Cortex of kidney (tissue), 1 donor: ENCODE measurements at places on chromosomes 3 and 15.

GRCh38 chr3:37819591-37819990, 42.1 kb upstream of the CTDSPL start:
- DNase-seq = no peak

GRCh38 chr3:59654480-59655417, 604.9 kb upstream of the CFAP20DC start:
- no peak for DNase-seq

- DNase-seq = no peak
Observed at GRCh38 chr3:187006864-187007630, 76.7 kb downstream of the ST6GAL1 start.

- DNase-seq = no peak
Observed at GRCh38 chr3:177055605-177056571, 141.4 kb downstream of the TBL1XR1 start.

GRCh38 chr15:89021224-89021623, 67.0 kb upstream of the ABHD2 start:
- DNase-seq = no peak

- DNase-seq = no peak
Observed at GRCh38 chr15:69424748-69425413, 10.7 kb downstream of the KIF23 start.

- DNase-seq = no peak
Observed at GRCh38 chr3:129867506-129868124, 25.9 kb downstream of the TMCC1 start.

DNA sequence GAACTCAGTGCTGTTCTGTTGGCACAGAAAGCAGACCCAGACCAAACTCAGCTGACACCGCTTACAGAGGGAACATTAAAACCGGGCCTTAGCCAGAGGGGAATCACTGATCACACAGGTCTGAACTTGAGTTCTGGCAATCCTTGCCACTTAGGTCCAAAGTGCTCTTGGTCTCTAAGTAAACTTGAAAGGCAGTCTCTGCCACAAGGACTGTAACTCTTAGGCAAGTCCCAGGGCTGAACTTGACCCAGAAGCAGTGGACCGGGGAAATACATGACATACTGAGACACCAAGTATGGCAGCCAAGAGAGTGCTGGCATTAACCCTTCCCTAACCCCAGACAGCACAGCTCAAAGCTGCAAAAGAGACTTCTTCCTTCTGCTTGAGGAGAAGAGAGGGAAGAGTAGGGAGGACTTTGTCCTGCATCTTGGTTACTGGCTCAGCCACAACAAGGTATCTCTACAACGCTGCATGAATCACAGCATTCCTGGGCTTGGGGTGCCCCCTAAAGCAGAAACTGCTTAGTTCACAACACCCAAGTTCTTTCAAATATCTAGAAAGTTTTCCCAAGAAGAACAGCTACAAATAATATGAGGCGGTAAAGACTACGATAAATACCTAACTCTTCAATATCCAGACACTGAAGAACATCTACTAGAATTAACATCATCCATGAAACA, 32.5 kb downstream of the NAALADL2 start:
- no peak for DNase-seq

DNA sequence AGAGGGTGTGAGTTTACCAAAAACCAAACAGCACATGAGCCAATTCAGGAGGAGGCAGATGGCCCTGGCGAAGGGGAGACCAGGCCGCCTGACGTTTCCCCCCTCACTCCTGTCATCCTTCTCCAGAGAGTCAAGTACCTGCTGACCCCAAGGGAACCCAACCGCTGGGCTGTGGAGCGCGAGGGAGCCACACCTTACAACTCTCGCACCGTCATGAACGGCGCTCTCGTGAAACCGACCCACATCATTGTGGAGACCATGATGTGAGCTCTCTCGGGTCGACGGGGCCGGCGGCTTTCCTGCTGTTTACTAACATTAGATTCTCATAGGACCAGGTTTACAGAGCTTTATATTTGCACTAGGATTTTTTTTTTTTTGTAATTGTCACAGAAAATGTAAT, 55.4 kb downstream of the GRIP2 start:
- DNase-seq = no peak

GRCh38 chr3:140586311-140586710, 91.6 kb upstream of the TRIM42 start:
- no peak for DNase-seq

DNA sequence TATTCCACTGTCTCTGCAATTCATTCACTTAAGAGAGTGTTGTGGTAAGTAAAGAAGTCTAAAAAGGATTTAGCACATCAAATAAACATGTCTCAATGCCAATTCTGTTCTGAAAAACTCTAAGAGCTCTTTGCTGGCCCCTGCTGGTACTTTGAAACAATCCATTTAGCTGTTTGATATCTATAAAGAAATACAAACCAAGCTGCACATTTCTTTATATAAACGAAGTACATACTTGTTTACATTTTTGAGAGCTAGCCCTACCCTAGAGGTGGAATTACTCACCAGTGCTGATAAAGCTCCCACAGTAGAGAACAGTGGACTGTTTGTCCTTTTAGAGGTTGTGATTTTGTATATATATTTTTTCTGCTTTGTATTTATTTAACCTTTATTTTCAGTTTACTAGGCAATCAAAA, 75.5 kb downstream of the NEDD4 start:
- DNase-seq = no peak

DNA sequence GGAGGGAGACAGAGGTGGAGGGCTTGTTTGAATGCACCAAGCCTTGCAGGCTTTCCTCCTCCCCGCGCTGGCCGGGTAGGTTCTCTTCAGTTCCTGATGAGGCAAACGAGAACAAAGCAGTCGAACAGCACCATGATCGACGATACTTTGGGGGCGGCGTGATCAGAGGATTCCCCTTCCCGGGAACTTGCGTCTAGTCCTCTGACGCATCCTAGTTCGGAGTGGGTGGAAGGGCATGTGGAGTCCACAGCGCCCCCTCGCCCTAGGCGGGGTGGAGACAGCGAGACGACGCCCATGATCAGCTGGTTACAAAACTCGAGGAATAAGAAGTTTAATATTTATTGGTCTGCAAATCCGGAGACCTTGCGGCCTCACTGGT, 452 bp upstream of the SV2B start:
- DNase-seq = no peak

DNA sequence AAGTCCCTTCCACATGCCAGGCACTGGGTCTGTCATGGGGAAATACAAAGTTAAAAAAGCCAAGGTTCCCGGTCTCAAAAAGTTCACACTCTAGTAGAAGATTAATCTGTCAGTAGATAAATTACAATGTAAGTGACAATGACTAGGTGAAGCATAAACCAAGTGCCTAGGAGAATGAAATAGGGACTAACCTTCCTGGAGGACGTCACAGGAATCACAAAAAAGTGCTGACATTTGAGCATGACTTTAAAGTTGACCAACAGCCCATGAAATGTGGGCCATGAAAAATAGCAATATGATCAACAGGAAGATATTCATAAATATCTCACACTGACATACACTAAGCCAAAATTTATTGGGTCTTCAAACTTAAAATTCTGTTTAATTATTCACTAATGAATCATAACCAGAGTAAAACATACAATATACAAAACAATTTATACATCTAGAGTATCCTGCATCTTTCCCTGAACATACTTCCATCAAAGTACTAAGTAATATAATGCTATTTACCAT, 20.0 kb downstream of the COPS2 start:
- DNase-seq = no peak

- DNase-seq = no peak
Observed at GRCh38 chr3:4708230-4708629, 215.1 kb downstream of the ITPR1 start.

- DNase-seq = no peak
Observed at GRCh38 chr3:177459401-177459800, 262.1 kb upstream of the TBL1XR1 start.

- no peak for DNase-seq
Observed at GRCh38 chr3:88150371-88150770, 612 bp downstream of the C3orf38 start.

DNA sequence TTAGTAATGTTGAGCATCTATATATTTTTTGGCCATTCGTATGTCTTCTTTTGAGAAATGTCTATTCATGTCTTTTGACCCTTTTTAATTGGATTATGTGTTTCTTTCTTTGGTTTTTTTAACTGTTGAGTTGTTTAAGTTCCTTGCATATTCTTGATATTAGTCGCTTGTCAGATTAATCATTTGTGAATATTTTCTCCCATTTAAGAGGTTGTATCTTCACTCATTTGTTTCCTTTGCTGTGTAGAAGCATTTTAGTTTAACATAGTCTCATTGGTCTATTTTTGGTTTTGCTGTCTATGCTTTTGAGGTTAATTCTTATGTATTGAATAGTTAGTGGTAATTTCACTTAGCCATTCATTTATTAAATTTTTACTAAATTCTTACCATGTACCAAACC, 283.8 kb downstream of the ZPLD1 start:
- DNase-seq = no peak

DNA sequence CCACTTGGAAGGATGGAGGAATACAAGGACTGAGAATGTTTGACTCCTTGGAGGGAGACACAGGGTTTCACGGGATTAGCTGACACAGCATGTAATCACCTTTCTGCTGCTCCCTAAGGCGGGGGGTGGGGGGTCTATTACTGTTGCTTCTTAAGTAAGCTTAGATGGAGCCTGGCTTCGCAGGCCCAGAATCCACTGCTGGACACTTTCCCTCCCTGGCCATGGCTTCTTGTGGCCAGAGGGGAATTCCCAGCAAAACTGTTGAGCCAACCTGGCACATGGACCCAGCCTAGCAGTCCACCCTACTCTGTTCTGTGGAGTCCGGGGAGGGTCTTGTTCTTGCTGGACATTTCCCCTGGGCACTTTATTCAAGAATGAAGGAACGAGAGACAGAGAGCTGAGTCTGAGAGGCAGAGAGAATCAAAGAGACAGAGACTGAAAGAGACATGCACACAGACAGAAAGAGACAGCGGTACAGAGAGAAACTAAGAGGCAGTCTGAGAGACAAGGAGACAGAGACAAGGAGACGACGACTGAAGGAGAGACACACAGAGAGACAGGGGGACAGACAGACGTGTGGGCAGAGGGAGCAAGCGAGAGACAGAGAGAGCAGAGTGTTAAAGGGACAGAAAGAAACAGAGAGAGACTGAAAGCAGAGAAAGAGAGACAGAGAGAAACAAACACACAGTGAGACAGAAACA, 55.6 kb upstream of the DLG1 start:
- no peak for DNase-seq

DNA sequence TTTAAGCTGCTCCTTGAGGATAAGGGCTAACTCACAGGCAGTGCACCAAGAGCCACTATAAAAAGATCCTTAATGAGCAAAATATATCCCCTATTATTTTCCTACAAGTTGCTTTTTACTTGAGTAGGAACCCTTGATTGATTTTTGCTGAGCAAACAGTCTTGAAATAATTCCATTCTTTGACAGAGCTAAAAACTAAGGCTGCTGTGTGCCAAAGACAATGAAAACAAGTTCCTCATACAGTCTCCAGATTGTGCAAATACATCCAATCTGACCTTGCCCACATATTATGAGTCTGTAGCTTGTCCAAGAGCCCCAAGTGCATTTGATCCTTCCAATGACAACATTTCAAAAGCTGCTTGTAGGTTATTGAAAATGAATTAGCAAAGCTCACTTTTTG, 15.0 kb downstream of the PRKAR2A start:
- DNase-seq = no peak

DNA sequence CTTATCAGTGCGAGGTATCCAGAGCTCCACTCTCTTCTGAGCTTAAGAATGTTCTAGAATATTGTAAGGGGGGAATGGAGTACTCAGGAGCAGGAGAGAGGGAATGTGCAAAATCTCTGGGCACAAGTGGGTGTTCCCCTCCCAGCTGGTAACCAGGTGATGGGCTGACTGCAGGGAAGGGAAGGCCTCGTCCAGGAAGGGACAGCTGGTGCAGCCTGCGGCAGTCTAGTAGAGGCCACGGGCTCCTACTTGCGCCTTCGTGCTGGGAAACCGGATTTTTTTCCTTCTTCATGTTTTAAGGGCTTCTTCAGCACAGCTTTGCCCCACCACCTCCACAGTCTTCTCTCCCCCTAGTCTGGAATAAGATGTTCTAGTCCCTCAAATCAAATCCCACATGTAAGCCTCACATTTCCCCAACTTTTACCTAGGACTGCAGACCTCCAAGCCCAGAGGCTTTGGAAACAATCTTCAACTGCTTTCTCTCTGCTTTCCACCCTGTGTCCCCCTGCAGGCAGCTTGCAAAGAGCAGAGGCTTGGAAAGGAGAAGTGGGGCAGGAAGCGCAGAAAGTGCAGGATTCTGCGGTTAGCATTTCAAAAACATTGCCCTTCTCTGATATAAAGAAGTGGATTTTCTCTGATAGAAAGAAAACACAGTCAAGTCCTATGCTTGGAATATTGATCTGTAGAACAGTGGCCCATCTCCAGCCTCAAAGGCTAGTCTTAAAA, 11.9 kb upstream of the CGNL1 start:
- no peak for DNase-seq

- no peak for DNase-seq
Observed at GRCh38 chr15:70632491-70633102, 130.8 kb downstream of the UACA start.

- no peak for DNase-seq
Observed at GRCh38 chr3:159994182-159994581, 5.5 kb downstream of the IL12A start.

GRCh38 chr15:34341381-34342212, 1.3 kb downstream of the NOP10 start:
- DNase-seq = no peak

- no peak for DNase-seq
Observed at GRCh38 chr3:155519078-155519477, 225.6 kb upstream of the STRIT1 start.

- DNase-seq = no peak
Observed at GRCh38 chr3:104244680-104245220, 1122.0 kb upstream of the ALCAM start.

DNA sequence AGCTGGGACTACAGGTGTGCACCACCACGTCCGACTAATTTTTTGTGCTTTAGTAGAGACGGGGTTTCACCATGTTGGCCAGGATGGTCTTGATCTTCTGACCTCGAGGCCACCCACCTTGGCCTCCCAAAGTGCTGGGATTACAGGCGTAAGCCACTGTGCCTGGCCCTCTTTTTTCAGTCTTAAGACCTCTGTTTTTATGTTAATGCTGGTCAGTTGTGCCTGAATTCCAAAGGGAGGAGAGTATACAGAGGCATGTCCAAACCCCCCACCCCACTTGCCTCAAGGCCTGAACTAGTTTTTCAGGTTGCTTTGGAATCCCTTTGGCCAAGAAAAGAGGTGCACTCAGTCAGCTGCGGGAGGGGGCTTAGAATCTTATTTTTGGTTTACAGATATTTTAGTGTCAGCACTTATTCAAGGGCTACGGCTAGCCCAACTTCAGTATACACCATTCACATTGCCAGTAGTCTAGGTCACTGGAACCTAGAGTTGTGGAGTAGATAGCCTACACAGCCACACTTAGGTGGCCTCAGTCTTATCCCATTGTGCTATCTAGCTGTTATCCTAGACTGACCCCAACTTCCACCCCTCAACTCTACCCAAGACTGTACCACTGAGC, 128.0 kb upstream of the TPM1 start:
- no peak for DNase-seq

DNA sequence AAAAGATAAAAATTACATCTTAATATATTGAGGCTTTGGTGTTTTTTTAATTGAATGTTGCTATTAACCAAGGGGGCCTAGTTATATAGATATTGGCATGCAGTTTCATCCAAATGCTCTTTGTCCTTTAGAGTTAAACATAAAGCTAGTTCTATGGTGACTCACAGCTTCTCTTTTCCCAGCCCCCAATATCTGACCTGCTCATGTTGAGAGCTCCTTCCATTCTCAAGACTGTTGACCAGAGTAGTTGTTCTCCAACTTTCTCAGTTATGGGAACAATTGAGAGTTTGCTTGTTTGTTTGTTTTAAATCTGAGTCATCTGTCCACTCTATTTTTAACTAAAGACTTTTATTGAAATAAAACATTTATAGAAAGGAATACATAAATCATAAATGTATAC, 15.8 kb upstream of the RARB start:
- no peak for DNase-seq

- no peak for DNase-seq
Observed at GRCh38 chr15:74903676-74904075, 3.0 kb downstream of the FAM219B start.
